ENCODE measurements at places on chromosomes 7 and 10.

- no peak for DNase-seq
Observed at GRCh38 chr7:44930921-44931320, 45.6 kb upstream of the PURB start.

- DNase-seq = no peak
Observed at GRCh38 chr7:93629291-93629801, 54.8 kb upstream of the CALCR start.

GRCh38 chr10:101770331-101771215, 5.3 kb downstream of the FGF8 start:
- no peak for DNase-seq

GRCh38 chr10:100685331-100685730, 60.1 kb upstream of the PAX2 start:
- no peak for DNase-seq

DNA sequence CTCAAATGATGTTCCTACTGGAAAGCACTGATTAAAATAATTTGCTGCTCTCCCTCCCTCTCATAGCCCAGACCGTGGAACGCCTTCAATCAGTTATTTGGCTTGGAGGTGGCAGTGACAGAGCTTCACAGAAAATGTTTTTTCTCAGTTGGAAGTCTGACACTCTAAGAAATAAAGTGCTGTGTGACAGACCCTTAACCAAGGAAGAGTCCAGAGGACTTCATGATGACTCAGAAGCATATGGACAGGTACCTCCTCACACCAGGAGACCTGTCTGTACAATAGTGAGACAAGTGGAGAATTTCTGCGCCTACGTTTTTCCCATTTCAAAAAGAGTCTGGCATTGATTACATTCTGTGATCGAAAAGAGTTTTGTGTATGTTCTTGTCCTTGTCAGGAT, 295.5 kb downstream of the DOCK4 start:
- no peak for DNase-seq

GRCh38 chr7:106120500-106120899, 8.4 kb upstream of the SYPL1 start:
- DNase-seq = no peak

DNA sequence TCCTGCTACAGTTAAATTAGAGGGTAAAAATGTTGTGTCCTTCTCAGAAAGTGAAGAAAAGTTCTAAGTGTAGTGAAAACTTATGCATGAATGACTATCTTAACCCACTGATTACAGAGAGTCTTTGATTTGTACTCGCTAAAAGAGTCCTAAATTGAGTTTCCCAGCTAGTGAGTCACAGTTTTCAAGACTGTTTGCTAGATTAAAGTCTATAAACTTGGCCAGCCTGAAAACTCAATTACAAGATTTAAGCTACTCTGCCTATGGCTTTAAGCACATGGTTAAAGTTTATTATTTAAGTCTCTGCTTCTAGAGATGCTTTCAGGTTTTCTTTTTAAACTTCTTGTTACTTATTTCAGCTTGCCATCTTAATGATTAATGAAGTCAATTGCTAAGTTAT, 44.4 kb downstream of the MRPS24 start:
- no peak for DNase-seq

DNA sequence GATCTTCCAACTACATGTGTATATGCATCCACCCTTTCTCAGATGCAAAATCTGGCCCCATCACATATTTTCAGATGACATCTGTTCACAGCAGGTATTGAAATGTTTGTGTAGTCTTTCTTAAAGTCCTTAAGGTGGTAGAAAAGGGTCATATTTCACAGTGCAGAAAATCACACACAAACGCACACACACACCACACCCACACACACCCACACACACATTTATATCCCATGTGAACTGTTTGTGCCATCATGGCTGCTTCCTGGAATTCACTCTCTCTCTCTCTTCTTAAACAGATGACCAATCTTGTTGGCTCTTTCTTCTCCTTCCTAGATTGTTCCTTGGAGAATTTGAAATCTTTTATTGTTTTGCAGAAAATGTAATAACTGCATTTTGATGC, 663.0 kb upstream of the GRM3 start:
- no peak for DNase-seq

DNA sequence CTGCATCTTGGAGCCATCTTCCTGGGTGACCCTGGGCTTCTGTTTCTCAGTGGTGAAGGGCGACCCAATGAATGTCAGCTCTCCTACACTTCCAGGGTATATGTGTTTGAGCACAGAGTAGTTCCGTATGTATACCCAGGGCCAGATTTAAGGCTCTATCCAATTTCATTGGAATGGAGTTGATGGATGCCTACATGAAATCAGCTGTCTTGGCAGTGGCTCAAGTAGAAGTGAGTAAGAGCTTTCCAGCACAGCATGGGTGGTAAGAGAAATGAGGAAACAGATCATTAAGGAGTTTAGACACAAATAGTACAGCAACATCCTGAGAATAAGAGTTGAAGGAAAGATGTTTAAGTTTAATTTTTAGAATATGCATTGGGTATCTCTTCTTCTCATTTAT, 433.0 kb downstream of the PAXIP1 start:
- no peak for DNase-seq

DNA sequence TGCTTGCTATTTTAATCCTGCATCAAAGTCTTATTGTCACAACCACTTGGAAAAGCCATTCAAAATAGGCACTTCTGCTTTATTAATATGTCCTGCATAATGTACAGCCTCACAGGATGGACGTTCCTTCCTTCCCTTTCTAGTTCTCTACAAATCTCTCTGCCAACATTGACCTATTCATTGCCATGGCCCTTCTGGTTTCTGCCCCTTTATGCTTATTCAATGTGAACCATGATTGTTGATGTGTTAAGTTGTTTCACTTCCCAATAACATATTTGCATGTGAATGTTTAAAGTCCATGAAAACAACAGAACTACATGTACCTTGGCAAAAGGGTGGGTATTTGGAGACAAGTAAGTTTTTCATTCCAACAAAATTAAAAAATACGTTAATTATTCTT, 45.7 kb downstream of the COL28A1 start:
- no peak for DNase-seq

- no peak for DNase-seq
Observed at GRCh38 chr10:110717781-110718589, 73.8 kb downstream of the RBM20 start.

DNA sequence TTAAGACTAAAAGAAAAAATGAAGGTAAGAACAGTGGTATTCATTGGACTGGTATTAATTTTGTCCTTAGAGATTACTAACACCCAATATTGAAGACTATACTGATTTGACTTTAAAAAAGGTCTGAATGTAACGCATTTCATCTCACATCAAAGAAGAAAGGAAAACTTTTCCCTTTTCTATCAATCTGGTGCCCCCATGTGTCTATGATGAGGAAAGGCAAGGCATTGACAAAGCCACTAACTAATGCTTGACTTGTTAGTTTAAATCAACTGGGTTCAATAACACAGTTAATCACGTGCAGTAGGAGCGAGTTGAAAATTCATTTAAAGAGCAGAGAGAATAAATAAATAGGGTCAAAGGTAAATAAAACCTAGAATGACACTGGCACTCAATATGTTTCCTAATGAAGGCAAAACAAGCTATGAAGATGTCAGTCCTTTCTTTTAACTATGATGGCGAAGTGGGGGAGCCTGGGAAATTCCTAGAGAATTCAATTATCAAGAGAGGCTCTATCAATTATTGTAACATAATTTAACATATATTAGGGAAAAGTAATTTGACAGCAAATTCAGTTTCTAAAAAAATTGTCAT, 180.9 kb downstream of the ANK3 start:
- peak; percentile 33 for DNase-seq
